ENCODE measurements at places on chromosomes 1 and 21.

GRCh38 chr1:42944246-42944928 is 14.3 kb downstream of the SLC2A1 start:
- no peak for DNase-seq

GRCh38 chr1:17561561-17561985 is 22.1 kb downstream of the ARHGEF10L start:
- no peak for DNase-seq

GRCh38 chr1:234933475-234933874 is 195.2 kb downstream of the TOMM20 start:
- no peak for DNase-seq

- DNase-seq, result no peak
Observed at GRCh38 chr1:26405281-26405915, 5.2 kb upstream of the LIN28A start.

GRCh38 chr1:21872445-21873079 is 60.5 kb downstream of the LDLRAD2 start:
- no peak for DNase-seq

DNA sequence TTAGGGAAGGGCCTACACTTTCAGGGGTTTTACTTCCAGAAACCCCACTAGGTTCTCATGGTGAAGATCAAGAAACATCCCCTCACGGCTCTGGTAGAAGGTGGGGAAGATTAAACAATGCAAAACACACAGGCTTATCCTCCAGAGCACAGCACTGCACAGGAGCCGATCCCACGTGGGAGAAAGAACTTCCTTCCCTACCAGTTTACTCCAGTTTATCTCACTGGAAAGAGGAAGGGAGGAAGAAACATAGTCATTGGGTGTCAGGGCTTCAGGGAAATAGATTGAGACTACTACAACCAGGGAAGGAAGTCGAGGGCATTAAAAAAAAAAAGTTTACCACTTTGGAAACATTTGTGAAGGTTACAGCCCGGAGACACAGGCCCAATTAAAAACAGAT is 164.4 kb downstream of the NTPCR start:
- DNase-seq, result no peak

GRCh38 chr1:4825800-4826450 is 171.5 kb downstream of the AJAP1 start:
- no peak for DNase-seq

DNA sequence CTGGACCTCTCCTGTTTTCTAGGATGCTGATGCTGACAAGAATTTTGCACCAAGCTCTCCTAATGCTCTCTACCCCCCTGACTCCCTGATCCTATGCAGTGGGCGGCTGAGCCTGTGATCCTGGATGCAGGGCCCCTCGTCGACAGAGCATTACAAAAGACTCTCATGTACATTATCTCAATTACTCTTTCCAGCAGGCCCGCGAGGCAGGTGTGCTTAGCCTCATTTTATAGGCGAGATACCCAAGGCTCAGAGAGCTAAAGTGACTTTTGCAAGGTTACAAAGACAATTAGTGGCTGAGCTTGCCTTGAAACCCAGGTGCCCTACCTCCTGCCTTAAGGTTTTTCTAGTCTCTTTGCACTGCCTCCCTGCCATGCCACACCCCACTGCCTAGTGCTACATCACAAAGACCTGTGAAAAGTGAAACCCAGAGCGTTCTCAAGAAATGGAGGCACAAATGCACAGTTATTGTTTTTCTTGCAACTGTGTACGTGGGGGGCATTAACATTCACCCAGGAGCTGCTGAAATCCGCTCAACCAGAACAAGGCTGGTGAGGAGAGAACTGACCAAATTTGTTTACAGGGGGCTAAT is 10.0 kb upstream of the C8A start:
- no peak for DNase-seq

GRCh38 chr1:15283526-15283925 is 36.5 kb downstream of the FHAD1 start:
- DNase-seq, result no peak

- DNase-seq, result no peak
Observed at GRCh38 chr1:80392529-80392928, 1386.0 kb upstream of the ADGRL4 start.

DNA sequence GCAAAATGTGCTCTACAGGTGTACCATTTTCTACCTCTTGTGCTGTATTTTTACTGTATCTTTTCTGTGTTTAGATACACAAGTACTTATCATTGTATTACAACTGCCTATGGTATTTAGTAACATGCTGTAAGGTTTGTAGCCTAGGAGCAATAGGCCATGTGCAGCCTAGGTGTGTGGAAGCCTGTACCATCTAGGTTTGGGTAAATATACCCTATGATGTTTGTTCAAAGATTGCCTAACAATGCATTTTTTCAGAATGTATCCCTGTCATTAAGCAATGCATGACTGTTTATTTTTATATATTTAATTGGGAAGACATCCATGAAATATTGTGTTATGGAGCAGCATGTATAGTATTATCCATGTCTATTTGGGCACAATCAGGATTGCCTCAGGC is 11.0 kb downstream of the ETV3L start:
- no peak for DNase-seq

DNA sequence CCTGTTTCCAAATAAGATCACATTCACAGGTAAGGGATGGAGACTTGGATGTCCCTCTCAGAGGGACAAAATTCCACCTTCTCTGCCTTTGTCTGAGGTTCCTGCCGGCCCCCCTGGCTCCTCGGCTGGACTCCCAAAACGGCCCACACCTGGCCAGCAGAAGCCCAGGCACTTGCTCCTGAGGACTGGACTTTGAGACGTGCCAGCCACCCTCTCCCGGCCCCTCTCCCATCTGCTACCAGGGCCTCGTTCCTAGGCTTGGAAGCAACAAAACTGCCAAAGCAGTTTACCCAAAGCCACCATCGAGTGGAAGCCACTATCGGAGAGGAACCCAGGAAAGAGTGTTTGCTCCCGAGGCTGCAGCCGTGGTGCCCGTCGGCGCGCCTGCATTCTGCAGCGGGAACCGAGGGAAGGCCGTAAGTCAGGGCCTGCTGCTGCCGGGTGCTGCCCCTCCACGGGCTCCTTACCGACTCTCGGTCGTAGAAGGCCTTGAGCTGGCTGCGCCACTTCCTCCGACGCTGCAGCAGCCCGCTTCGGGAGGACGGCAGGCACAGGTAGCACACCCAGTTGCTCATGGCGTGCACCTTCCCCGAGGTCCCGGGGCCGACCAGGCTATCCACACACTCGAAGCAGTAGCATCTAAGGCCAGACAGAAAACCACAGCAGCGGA is 3.5 kb downstream of the DNMT3L start:
- DNase-seq, result no peak

DNA sequence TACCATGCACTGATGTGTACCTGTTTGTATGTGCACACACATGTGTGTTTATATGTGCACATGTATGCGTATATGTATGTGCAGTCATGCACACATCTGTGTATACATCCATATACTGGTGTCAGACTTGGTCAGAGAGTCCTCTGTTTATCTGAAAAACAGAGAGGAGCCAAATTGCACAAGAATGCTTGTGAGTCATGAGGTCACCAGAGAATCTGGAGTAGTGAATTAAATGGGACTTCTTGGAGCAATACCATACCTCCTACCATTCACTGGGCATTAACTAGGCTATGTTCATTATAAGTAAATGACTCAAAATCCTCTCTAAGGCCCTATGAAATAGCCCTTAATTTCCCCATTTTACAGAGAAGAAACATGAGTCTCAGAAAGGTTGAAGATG is 272.1 kb upstream of the C1orf87 start:
- no peak for DNase-seq

DNA sequence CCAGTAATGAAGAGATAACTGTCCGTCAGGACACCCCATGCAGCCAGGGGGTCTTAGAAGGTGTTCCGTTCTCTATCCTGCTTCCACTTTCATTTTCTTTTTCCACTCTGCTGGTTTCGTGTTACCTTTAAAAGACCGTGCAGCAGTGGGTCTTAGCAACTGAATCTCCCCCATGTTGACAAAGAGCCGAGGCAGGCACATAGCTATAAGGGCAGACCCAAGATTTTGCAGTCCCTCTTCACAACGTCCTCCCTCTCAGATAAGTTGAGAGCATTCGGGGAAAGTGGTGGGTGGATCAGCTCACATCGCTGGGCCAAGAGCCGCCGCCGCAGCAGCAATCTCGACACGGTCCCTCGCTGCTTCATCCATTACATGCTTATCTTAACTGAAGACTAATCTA is 355.5 kb downstream of the LMO4 start:
- no peak for DNase-seq

DNA sequence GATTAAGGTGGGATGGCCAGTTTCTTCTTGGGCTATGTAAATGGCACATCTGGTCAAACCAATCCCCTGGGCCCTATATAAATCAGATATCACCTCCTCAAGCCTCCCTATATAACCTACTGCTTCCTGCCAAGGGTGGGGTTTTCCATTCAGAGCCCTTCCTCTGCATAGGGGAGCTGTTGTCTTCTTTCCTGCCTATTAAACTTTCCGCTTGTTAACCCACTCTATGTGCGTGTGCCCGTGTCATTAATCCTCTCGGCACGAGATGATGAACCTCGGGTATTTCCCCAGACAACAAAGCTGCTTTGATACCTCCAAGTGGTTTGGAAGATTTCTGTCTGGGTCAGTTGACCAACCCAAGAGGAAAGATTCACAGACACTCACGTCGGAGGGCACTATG is 19.3 kb upstream of the SERTAD4 start:
- no peak for DNase-seq

- DNase-seq, result no peak
Observed at GRCh38 chr1:211935448-211935970, 99.8 kb downstream of the INTS7 start.

- no peak for DNase-seq
Observed at GRCh38 chr1:224820341-224820740, 109.1 kb upstream of the DNAH14 start.

GRCh38 chr1:112439592-112439991 is 43.6 kb downstream of the CTTNBP2NL start:
- no peak for DNase-seq

DNA sequence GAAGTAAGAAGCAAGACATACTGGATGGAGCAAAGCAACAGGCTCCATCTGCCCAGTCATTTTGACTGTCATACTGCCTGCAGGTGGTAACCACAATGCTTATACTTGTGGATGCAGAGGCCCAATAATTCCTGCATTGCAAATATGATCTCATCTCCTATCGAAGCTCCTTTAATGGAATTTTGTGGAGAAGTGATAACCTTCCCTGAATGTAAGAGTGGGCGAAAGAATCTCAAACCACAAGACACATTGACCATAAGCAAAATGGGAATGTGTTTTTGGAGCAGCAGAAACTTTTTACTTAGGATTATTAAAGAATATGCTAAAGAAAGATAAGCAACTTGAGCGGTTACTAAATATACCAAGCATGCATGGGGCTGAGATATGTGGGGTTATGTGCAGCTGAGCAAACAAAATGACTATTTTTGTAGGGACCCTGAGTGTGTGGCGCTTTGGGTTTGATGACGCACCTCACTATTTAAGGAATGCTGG is 77.4 kb upstream of the BACH1 start:
- DNase-seq, result no peak

DNA sequence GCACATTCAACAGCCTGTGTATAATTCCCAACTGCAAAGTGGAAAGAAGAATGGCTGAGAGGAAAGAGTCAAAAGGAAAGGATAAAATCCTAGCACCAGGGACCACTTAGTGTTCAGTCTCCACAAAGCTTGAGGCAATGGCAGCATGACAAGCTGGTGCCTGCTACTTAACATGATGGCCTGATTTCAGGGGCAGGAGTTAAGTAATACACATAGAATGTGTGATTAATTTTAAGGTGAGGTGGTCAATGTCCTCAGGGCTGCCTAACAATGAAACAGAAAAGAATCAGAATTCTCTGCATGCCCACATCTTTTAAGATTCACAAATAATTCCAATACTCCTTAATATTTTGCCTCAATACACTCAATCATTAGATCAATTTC is 8.9 kb downstream of the P3H1 start:
- no peak for DNase-seq

- no peak for DNase-seq
Observed at GRCh38 chr1:243841507-243841906, 8.5 kb downstream of the AKT3 start.

- no peak for DNase-seq
Observed at GRCh38 chr1:89692601-89693521, 59.9 kb downstream of the LRRC8C start.

DNA sequence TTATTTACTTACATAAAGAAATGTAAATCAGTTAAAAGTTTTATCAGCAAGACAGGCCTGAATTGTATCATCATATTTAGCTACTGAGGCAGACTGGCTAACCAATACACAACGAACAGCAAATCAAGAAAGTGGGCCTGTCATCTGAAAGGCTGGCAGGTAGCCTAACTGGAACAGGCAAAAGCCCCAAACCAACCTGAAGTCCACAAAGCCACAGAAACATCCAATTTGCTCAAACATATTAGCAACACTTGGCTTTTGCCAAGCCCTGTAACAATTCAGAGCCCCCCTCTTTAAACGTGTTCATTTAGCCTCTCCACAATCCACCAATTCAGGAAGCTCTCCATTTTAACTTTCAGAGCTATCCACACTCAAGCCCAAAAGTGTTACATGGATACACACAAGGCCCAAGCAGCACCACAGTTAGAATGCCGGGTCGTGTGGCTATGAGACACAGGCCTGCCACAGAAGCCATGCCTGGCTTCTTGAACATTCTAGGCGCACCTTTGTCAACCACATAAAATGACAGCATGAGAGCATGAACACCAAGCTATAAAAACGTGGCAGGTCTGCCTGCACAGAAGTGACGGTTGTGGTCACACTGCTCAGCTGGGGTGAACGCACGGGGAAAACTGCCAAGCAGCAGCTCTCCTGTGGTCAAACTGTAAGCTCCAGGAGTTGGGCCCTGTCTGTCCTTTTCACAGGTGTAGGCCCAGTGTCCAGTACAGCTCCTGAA is 49.3 kb downstream of the CD34 start:
- no peak for DNase-seq

DNA sequence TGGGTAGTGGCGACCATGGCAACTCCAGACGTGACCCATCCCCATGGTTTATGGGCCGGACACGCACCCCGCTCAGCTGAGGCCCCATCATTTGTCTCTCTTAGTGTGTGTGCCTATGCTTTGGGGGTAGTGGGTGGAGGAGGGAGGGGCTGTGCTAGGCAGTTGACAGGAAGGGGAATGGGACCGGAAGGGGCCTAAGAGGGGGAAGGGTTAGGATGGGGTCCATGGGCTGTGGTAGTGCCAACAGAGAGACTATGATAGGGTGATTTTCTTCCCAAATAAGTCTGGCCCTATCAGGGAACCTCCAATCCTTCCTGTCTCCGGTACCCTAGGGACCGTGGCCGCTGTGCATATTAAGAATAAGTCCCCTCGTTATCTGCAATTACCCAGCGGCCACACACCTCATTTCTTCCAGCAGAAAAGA is 9.9 kb downstream of the DMAP1 start:
- no peak for DNase-seq

- DNase-seq, result no peak
Observed at GRCh38 chr1:38454236-38454635, 405.3 kb downstream of the RRAGC start.

DNA sequence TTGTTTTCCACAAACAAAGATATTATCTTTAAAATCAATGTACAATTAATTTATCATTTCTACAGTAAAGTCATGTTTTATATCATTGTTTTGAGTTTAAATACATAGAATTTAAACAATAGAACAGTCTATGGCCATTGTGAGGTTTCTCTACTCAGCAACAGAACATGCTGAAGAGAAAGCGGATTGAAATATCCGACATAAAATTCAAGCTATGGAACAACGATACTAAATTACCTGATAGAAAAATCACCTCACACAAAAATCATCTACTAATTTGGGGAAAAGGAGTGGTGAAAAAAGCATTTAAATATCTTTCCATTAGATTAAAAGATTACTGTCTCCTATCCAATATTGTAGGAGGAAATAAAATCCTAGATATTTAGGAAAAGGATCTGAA is 12.6 kb downstream of the CDKN2C start:
- DNase-seq, result no peak

Measured in renal cortex interstitium (tissue), 15 donors.